ENCODE measurements at places on chromosomes 5 and 9.

DNA sequence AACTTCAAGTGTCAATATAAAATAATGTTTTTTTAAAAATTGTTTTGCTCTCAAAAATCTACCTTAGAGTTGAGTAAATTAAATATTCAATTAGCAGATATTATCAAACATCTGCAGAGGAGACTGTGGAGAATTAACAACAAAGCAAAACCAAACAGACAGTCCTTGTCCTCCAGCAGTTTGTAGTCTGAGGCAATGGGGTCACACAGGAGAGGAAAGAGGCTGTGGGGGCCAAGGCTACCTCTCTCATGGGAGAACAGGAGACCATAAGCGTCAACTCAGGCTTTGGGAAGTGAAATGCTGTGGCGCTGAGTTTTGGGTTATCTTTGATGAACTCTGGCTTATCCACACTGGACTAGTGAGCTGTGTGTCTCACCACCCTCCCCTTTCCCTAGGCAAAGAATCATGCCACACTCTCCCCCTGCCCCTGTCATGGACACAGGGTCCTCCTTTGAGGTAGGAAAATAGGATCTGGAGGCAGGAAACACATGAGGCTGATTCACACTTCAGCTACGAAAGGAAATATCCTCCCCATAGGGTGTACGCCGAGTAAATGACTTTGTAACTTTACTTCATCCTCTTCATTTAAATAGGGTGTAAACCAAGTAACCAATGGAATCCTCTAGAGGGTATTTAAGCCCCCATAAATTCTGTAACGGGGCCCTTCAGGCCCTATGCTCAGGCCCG, 152.7 kb downstream of the FSTL4 start:
- no peak for DNase-seq

GRCh38 chr5:180315762-180316212, 23.9 kb upstream of the MAPK9 start:
- peak; percentile 76 for DNase-seq

DNA sequence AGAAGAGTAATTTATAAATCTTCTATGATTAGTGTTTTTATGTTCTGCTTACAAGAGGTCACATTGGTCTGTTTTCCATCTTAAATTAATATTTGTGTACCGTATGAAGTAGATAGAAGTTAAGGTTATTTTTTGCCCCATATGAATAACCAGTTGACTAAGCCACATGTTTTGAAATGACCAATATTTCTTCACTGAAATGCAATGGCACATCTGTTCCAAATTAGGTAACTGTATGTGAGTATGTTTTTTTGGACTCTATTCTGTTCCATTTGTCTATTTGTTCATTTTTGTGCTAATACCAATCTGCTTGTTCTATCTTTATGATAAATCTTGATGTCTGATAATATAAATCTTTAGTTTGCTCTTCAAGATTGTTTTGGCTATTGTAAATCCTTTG, 17.7 kb downstream of the JAK2 start:
- DNase-seq: no peak

- DNase-seq: no peak
These were observed 86.0 kb downstream of the SNCAIP start for GRCh38 chr5:122398016-122398415.

GRCh38 chr9:135388530-135388929, 91.1 kb upstream of the PPP1R26 start:
- no peak for DNase-seq

- no peak for DNase-seq
These were observed 599.1 kb upstream of the TYRP1 start for GRCh38 chr9:12094046-12094445.

GRCh38 chr5:150598006-150598405, 42.5 kb upstream of the SYNPO start:
- no peak for DNase-seq

- DNase-seq: no peak
These were observed 27.7 kb upstream of the MEIKIN start for GRCh38 chr5:131973089-131973712.

DNA sequence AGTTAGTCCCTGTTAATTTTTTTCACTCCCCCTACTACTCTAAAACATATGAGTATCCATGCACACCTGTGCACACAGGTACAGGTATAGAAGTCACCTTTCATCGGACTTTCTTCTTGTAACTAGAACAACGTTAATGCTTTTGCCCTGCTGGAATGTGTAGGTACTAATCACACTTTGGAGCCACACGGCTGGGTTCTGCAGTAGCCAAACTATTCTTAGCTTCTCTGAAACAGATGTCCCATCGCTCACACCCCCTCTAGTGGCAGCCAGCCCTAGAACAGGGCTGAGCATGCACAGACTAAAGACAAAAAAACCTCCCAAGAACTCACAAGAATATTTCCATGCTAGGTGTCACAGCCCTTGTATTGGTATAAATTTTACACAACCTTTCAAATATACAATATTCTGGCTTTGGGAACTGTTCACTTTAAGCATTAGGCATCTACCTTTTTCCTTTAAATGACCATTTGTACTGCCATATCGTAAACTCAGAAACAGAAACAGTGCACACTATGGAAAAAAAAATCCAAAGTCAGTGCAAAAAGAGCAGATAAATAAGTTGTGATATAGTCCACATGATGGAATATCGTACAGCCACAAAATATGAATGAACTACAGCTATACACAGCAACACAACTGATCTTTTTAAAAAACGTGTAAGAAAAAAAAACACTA, 64.0 kb downstream of the RETREG1 start:
- DNase-seq: peak; percentile 42

- no peak for DNase-seq
These were observed 155.2 kb upstream of the ISL1 start for GRCh38 chr5:51227963-51228470.

- DNase-seq: no peak
These were observed 83.8 kb upstream of the FAM169A start for GRCh38 chr5:74949976-74950375.

DNA sequence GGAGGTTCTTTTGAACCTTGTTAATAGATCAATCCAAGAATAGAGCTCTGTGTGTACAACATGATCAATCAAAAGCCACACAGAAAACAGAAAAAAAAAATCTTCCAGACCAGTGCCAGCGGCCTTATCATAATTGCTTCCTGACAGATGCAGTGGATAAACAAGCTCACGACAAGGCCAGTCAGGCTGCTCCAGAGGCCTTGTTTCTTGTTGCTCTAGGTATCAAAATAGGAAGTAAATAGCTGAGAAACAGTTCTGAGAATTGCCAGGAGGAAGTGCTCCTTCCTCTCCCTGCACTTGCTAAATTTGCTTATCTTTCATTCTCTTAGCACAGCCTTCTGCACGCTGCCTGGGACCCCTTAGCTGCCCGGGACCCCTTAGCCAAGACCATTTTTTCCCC, 199.0 kb upstream of the TARS1 start:
- DNase-seq: peak; percentile 11
